ENCODE measurements at places on chromosomes 5 and 9. TPM values are rescaled to one million over a fixed set of nuclear protein-coding genes. Genes with fewer than 3 reads are reported as not detected.

EPB41L4B gene
- 0.26 TPM for total RNA-seq

FOXD4 gene
- total RNA-seq, result 0.16 TPM

CTSV gene
- 0.16 TPM for total RNA-seq

TRAF2 gene
- total RNA-seq, result 9.2 TPM

ADAMTS2 gene
- 36.8 TPM for total RNA-seq

CD72 gene
- 1.9 TPM for total RNA-seq

IRX2 gene
- total RNA-seq, result 3.3 TPM

LCN1 gene
- total RNA-seq, result not detected

SPINK4 gene
- total RNA-seq, result not detected

SNAPC4 gene
- 4.6 TPM for total RNA-seq

AGGF1 gene
- 21.1 TPM for total RNA-seq

HCN1 gene
- total RNA-seq, result not detected

CYLC2 gene
- not detected for total RNA-seq

RLN1 gene
- total RNA-seq, result not detected

PLK2 gene
- total RNA-seq, result 60.3 TPM

TMEM252 gene
- not detected for total RNA-seq

PCDHA9 gene
- total RNA-seq, result 0.16 TPM

ADAMTS12 gene
- 9.8 TPM for total RNA-seq

INSL4 gene
- not detected for total RNA-seq

GPR150 gene
- 0.32 TPM for total RNA-seq

RBM18 gene
- 5.8 TPM for total RNA-seq

KIF20A gene
- 4.0 TPM for total RNA-seq
